Activated CD8-positive, alpha-beta memory T cell treated with anti-CD3 and anti-CD28 coated beads for 48 hours (primary cell): ENCODE measurements at places on chromosomes 5 and 9.

DNA sequence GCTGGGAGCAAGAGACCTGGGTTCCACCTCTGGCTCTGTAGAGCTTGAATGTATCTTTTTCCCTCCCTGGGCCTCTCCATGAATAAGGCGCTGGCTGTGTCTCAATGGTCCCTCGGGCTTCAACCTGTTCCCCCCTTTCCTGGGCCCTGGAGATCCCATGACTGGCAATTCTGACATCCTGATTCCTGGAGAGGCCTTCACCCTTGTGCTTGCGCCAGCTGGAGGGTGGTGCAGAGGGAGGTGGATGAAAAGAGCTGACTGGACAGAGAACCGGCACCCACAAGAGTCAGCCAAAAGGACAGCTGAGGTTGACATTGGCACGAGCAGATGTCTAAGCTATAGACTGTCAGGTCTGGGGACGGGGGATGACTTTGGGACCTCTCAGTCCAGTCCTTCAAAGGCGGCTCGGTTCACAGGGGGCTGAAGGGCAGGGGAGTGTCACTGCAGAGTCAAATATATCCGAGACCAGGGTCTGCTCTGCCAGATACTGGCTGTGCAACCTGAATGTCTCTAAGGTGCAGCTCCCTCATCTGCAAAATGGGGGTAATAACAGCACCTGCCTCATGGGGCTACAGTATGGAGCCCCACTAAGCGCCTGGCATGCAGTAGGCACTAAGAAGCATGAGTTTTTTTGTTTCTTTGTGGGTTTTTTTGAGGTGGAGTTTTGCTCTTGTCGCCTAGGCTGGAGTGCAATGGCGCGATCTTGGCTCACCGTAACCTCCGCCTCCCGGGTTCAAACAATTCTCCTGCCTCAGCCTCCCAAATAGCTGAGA lies 13.8 kb downstream of the DNM1 start:
- DNase-seq, result no peak

- no peak for DNase-seq
Measured at GRCh38 chr9:38401994-38402393, 9.5 kb downstream of the ALDH1B1 start.

- DNase-seq, result no peak
Measured at GRCh38 chr5:157944077-157944633, 85.2 kb upstream of the CLINT1 start.

DNA sequence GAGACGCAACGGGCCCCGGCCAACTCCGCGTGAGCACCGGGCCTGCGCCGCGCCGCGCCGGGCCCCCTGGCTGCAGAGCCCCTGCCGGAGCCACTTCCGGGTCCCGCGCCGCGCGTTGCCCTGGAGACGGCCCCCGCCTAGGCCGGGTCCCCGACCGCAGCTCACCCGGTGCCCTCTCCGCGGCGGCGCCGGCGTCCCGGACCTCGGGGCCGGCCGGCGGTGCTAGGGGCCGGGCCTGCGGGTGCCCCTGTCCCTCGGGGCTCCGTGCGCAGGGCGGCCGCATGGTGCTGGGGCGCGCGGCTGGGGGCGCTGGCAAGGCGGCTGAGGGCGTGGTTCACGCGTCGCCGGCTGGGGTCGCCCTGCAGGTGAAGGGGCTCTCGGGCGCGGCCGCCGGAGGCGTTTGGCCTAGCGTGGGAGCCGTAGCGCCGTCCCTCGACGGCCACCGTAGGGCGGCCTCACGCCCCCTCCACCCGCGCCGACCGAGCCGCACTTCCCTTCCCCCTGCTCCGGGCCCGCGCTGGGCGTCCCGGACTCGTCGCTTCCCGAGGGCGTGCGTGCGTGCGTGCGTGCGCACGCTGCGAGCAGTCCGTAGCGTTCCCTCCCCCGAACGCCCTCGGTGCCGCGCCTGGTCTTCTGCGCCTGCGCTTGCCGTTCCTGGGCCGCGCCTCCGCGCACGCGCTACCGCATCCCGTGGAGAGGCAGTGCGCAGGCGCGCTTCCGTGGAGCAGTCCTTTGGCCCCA lies at the start of gene TMEM250:
Gene TMEM250 (minus strand): TSS at position 556 of the 741 bp plus-strand sequence. CDS start 1,975 bp downstream, outside the sequence.
- peak; percentile 91 for DNase-seq

DNA sequence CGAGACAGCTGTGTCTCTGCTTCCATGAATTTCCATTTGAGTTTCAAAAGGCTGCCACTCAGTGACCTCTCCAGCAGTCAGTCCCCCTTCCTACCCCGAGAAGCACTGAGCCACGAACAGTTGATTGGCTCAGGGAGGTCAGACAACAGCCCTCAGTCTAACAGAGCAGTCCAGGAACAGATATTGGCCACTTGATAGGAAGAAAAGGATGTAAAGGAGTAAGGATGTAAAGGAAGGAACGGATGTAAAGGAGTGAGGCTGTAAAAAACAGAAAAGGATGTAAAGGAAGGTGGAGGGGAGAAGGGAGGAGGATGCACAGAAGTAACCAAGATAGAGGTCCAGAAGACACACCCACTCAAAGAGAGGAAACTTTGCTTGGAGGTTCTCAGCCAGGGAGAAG lies 3.2 kb upstream of the NR4A3 start:
- no peak for DNase-seq

DNA sequence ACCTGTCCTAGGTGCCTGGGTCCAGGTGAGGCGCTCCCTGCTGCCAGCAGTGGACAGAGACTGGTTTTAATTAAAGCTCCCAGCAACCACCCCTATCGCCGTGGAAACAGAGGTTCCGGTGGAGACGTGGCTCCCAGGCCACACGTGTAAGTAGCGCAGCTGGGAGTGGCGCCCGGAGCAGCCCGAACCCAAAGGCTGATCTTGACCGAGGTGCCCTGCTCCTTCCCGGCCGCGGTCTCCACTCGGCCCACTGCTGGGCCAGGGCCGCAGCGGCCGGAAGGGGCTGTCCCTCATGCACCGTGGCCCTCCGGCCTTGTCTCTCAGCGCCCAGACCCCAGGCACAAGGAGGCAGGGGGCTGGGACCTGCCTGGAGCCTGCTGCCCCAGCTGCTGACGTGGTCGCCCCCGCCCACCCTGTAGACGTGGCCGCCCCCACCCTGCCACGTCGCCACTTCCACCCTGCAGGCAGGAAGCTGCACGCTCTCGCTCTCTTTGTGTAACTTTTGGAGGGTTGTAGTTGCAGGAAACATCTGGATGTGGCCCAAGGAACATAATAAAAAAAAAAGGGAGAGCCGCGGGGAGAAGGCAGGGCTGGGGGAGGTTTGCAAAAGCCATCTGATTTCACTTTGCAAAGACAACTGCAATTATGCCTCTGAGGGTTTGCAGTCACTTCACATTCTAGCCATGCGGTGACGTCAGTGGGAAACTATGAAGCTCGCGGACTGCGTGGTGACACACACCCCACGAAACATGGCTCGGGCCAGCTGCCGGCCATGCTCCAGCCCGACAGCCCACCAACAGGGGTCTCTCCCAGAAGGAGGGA lies 129.9 kb downstream of the RXRA start:
- DNase-seq, result peak; percentile 27

DNA sequence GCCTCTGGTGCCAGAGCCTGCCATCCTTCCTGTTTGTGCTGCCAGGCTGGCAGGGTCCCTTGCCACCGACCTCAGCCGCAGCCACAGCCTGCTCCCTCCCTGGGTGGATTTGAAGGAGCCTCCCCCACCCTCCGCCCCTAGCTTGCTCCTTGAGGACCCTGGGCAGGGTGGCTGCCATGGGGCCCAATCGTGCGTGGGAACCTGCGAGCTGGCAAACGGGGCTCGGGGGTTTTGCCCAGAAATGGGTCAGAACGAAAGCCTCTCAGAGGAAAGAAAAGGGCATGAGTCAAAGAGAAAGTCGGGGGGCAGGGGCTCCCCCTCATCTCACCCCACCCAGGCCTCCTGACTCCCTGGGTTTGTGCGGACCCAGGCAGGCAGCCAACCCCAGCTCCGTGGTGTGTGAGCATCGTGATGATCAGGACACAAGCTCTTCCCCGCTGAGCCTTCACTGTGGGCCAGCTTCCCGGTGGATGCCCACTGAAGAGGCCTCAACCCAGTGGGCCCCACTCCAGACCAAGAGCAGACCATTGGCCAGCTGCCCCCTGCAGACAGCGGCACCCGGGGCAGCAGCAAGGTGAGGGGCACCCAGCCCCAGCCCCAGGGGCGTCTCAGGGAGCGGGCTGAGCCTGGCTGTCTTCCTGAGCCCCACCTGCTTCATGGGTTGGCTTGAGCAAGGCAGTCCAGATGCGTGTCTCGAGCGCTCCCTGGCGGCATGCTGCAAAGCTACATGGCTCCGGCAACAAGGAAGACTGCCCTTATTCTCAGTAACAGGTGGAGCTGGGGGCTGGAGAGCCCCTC lies 3.0 kb upstream of the FUT7 start:
- peak; percentile 82 for DNase-seq

DNA sequence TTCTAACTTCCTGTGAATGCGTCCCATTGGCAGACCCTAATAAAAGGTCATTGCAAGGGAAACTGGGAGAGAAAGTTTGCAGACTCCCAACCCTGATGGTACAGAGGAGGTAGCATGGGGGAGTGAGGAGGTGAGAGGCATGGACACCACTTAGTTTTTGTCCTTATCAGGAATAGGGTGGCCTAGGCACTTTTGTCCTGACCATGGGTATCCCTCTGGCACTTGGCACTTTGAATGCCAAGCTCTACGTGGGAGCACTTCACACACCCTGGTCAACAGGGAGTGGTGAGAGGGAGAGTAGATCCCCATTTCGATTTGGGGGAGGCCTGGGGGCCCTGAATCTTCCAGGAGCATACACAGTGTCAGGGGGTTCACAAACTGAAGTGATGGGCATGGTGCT lies 75.6 kb upstream of the SH3PXD2B start:
- DNase-seq, result no peak

DNA sequence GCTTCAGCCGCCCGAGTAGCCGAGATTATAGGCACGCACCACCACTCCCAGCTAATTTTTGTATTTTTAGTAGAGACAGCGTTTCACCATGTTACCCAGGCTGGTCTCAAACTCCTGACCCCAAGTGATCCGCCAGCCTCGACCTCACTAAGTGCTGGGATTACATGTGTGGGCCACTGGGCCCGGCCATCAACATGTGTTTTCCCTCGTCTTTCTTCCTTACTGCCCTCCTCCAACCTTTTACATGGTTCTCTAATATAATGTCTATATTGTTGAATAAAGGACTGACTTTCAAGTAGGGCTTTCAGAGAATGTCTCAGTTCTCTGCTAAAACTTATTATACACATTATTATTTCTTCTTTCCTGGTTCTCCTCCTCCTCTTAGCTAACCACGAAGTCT lies 21.3 kb upstream of the PCAT7 start:
- no peak for DNase-seq

DNA sequence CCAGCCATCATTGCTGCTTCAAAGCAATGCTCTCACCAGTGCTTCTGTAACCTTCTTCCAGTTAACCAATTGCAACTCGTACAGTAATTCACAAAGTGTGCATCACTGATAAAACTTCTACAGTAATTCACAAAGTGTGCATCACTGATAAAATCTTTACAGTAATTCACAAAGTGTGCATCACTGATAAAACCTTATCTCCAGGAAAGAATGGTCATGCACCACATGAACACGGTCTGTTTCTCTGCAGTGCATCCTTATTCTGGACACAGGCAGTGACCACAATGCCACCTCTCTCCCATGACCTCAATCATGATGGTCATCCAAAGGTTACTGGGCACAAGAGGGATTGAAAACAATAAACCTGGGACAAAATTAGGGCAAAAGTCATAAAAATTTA lies 153.6 kb downstream of the TSSK1B start:
- DNase-seq, result no peak

- no peak for DNase-seq
Measured at GRCh38 chr5:176583076-176583475, 26.9 kb downstream of the GPRIN1 start.

- DNase-seq, result no peak
Measured at GRCh38 chr5:150123542-150123941, 32.1 kb downstream of the PDGFRB start.

DNA sequence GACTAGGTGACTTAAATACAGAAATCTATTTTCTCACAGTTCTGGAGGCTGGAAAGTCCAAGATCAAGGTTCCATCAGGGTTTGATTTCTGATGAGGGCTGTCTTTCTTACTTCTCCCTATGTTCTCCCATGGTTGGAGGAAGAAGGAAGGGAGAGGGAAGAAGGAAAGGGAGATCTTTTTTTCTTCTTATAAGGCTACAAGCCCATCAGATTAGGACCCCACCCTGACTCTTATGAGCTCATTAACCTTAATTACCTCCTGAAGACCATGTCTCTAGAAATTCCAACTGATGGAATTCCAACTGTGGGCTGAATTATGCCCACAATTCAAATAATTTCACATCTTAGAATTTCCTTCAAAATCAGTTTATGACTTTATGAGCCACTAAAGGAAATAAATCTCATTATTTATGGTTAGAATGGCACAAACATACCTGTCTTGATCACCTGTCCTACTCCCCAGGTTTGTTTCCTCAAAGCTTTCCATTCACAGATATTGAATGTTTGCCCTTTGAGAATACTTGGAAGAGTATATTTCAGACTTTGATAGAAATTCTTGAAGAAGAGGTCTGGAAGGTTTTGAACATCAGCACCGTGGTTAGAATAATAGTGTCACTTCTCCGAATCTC lies 7.6 kb downstream of the PPWD1 start:
- DNase-seq, result no peak

DNA sequence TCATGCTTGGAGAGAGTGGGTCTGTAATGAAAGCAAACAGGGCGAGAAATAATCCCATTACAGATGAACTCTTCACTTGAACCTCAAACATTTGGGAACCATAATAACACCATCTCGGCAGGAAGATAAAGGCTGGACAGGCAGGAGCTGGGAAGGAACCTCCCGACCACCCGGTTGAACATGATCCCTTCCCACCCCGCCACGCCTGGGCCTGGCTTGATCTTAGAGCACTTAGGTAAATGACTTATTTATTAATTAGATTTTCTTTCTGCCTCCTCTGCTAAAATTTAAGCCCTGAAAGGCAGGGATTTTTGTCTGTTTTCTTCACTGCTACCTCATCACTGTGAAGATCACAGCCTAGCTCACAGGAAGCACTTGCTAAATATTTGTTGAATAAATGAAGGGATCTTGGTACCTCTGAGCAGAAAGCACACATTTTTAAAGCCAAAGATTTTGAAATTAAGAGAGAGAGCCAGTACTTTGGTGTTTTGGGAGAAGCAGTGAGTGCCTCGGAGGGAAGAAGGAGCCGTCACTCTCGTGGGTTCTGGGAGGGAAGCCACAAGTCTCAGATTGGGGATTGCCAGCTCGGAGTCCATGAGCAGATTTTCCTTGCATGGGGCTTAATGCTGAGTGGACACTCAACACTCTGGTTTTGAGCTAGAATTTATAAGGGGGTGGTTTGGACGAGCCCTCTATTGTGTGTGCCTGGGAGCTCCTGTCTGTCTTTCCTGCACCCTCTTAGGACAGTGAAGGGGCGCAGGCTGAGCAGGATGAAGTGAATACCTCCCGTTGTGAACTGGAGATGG lies 133.3 kb downstream of the MACROH2A1 start:
- DNase-seq, result no peak

DNA sequence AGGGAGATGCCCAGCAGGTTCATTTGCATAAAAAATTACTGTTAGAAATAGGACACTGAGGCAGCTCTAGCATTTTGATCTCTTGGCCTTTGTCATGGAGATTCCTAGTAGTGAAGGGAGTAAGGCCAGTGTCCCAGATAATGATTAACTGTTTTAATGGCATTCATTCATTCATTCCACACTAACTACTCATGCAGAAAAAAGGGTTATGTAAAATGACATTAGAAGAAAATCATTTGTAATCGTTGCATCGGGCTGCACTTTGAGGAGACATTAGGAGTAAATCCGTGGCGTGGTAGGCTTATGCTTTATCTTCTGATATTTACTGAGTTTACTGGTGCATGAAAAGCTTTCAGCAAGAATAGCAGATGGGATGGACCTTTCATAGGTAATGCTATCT lies 82.6 kb upstream of the GRHPR start:
- DNase-seq, result no peak
